ENCODE measurements at places on chromosomes 1 and 21.

DNA sequence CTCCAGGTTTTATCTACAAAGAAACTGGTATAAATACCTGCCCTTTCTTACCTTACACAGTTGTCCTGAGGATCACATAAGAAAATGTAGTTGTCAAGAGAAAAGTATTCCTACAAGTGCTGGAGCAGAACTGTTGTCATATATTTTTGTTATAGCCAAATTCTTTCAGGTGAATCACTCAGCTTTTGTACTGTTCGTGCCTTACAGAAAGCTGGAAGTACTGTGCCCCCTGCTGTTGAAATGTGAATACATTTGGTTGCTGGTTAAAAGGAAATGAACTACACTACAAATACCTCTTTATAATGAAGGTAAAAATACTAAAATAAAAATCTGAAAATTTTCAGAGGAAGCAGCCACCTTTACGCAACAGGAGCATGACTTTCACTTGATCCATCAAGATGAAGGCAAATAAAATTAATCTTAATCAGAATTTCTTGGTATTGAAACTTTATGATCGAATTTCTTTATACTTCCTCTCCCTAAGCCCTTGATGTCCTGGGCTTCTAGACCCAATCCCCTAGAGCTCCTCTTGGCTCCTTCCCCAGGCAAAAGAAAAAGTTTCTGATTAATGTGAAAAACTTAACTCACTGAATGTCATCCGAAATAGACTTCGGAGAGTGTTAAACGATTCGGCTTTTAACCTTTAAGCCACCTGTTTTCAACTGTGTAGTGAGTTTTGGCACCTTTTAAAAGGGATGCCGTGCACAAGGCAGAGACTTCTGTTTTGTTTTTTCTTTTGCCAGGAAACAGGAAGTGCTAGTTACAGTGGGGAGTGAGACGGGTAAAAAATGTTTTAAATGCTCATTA lies 12.5 kb downstream of the CHML start:
- peak; percentile 70 for DNase-seq

GRCh38 chr1:108712606-108713150 lies at the start of gene FNDC7:
Gene FNDC7, plus strand, starts transcription at chr1:108712908. Its CDS starts 26 bp downstream, at chr1:108712934.
- DNase-seq: no peak

GRCh38 chr1:226308166-226308722 lies 720 bp downstream of the LIN9 start:
- no peak for DNase-seq

GRCh38 chr1:221742555-221743415 lies 896 bp upstream of the DUSP10 start:
- DNase-seq: peak; percentile 84

GRCh38 chr1:24948079-24948827 lies 18.2 kb upstream of the RUNX3 start:
- DNase-seq: no peak

GRCh38 chr1:58884706-58885661 lies 101.1 kb upstream of the JUN start:
- DNase-seq: no peak

GRCh38 chr1:43058545-43059360 lies 100.1 kb upstream of the SLC2A1 start:
- DNase-seq: no peak

DNA sequence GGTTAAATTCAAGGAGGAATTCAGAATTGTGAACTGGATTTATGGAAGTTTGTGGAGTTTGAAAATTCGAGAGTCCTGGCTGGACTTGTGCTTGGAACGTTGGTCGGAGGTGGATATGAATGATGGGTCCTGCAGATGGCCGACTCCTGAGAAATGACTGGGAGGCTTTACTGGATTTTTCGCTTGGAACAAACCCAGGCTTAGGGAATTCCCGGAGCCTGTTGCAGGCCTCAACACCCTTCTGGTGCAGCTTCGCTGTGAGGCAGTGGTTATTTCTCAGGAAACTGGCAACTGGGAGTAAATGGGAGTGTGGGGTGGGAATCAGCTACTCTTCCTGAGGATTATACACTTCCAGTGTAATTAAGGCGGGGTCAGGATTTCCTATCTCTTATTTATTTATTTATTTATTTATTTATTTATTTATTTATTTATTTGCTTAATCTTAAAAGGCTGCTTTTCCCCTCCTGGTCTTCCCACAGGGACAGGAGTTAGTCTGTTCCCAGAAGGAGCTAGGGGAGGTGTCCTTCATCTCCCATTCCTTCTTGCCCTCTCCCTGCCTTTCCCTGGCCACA lies 21.1 kb downstream of the MAPKAPK2 start:
- no peak for DNase-seq

- no peak for DNase-seq
Measured at GRCh38 chr1:153942766-153943549, 3.6 kb downstream of the DENND4B start.

DNA sequence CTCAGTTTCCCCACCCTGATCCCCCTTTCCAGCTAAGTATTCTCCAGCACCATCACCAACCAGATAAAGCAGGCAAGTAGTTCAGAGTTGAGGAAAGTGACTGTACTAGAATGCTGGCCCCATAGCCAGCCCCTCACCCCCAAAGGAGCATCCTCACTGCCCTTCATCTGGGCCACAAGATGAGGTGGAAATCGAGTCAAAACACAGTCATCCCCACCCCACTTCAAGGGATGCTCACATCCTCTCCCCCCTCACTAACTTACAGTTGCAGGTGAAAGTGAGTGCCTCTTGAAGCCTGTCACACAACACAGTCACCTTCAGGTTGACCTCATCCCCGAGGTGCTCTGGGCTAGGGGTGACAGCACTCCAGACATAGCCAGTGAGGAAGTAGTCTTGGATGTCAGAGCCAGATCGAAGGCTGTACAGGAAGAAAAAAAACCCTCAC lies 30.4 kb downstream of the PIK3C2B start:
- peak; percentile 19 for DNase-seq

DNA sequence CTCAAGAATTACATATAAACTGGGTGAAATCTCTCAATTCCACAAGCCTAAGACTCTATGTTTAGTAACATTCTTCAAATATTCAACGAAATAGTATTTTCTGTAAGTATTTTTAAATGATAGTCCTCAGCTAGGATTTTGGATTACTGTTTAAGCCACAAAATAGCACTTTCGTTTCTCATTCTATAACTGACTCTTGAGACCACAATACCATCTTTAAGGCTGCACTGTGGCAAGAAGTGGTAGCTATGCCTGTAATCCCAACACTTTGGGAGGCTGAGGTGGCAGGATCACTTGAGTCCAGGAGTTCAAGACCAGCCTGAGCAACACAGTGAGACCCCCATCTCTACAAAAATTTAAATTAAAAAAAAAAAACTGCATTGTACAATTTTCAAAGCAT lies 126.7 kb downstream of the CDC42BPA start:
- DNase-seq: no peak

DNA sequence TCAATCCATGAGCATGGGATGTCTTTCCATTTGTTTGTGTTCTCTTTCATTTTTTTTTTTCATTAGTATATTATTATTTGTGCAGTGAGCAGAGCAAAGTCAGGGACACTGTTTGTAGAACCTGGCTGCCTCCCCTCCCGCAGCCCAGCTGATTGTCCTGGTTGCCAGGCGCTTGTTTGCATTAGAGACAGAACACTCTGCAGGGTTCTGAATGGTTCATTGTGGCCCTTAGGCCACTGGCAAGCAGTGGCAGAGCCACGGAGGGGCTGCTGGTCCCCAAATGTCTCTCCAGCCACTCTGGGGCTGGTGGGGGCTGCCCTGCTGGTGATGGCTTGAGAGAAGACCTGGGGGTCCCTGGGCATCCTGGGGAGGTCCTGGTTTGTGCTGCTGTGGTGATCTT lies 29.0 kb downstream of the ETS2 start:
- no peak for DNase-seq

GRCh38 chr1:77347646-77348045 lies 65.8 kb downstream of the AK5 start:
- DNase-seq: no peak

GRCh38 chr1:237166593-237167101 lies 124.7 kb downstream of the RYR2 start:
- no peak for DNase-seq

- no peak for DNase-seq
Measured at GRCh38 chr1:19511116-19511515, 25.8 kb upstream of the CAPZB start.

DNA sequence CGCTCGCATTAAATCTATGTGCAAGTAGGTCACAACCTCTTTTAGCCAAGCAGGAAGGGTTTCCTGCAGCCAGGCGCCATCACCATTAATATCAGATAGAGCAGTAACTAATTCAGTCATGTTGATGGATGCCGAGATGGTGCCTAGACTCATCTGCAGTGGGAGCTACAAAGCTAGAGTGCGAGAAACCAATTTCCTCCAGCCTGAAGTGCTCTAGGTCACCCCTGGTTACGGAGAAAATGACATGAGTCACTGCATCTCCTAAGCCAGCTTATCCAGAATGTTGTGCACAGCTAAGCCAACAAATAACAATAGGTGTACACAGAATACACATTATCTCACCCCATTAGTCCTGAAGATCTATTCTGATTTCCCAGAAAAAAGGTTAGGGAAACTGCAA lies 36.0 kb downstream of the OVAAL start:
- DNase-seq: no peak

DNA sequence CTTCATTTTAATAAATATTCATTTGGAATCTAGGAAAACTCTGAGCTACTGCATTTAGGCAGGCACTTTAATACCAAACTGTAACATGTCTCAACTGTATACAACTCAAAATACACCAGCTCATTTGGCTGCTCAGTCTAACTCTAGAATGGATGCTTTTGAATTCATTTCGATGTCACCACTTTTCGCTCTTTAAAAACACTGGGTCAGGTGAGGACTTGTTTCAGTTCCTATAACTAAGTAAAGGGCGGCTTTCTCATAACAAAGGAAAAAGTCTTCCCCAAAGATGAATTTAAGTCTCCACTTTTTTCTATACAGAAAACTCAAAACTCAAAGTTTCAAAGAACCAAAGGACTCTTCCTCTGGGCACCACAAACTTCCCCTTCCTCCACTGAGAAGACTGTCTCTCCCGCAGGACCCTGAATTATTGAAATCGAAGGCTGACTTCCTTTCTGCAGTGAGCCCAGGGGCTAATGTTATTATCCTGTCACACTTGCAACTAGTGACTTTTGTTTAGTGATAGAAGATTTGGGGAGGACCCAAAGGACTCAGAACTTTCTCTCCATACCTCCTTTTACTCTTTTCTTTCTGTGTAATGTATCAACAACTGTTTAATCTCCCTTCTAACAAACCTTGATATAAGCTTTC lies 9.7 kb upstream of the DHX9 start:
- no peak for DNase-seq

DNA sequence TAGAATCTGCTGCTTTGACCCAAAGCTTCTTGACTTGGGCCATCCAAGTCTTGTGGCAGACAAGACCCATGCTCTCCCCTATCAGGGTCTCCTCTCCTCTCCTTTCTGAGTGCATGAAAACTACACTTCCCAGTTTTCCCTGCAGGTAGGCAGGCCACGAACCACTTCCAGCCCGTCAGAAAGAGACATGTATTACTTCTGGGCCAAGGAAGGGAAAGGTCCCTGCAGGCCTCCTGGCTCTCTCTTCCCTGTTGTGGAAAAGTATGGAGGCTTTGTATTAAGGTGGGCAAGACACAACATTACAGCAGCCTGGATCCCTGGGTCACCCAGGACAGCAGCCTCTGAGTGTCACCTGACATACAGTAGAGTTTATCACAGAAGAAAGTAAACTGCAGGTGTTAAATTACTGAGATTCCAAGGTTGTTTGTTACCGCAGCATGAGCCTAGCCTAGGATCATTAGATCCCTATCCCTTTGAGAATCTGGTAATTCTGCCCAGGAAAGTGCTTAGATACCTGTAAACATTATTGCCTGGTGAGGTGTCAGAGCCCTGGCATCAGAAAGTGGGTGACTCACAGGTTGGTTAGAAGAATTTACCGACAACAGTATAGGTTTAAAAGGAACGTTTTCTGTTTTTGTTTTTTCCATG lies 717.3 kb downstream of the MATN1 start:
- DNase-seq: no peak

GRCh38 chr1:82346141-82346540 lies 545.4 kb downstream of the ADGRL2 start:
- DNase-seq: no peak

DNA sequence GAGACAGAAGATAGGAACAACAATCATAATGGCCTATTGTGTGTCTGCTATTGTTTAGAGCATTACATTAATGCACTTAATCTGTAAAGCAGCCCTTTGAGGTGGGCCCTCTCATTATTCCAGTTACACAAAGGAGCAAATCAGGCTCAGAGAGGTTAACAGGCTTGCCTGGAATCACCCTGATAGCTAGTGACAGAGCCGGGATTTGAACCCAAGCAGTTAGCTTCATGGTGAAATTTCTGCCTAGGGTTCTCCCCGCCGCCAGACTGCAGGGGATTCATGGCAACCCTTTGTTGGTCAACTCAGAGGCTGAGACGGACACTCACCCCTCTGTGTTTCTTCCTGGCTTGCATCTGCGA lies 7.1 kb downstream of the HEYL start:
- no peak for DNase-seq

DNA sequence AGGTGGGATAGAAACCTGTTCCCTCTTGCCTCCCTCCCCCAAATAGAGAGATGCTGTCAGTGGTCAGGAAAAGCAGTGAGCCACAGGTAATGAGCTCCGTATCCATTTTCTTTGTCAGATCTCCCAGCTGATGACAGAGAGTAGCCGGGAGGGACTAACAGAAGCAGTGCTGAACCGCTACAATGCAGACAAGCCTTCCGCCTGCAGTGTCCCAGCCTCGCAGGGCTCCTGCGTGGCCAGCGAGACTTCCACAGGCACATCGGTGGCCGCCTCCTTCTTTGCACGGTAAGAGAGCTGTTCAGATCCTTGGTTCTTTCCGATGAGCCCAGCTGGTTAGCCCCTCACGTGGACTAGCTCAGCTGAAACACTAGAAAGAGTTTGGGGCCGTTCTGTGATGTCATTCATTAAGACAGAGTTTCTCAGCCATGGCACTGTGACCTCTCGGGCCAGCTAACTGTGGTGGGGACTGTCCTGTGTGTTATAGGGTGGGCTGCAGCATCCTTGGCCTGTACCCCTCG lies 264.7 kb downstream of the KIF26B start:
- no peak for DNase-seq

GRCh38 chr1:210951279-210951678 lies 182.7 kb downstream of the KCNH1 start:
- DNase-seq: no peak

GRCh38 chr1:91916811-91917460 lies 31.0 kb upstream of the TGFBR3 start:
- DNase-seq: no peak

GRCh38 chr1:215198021-215198420 lies 115.5 kb downstream of the KCNK2 start:
- DNase-seq: no peak

- DNase-seq: no peak
Measured at GRCh38 chr1:90948301-90948700, 73.5 kb downstream of the ZNF644 start.

DNA sequence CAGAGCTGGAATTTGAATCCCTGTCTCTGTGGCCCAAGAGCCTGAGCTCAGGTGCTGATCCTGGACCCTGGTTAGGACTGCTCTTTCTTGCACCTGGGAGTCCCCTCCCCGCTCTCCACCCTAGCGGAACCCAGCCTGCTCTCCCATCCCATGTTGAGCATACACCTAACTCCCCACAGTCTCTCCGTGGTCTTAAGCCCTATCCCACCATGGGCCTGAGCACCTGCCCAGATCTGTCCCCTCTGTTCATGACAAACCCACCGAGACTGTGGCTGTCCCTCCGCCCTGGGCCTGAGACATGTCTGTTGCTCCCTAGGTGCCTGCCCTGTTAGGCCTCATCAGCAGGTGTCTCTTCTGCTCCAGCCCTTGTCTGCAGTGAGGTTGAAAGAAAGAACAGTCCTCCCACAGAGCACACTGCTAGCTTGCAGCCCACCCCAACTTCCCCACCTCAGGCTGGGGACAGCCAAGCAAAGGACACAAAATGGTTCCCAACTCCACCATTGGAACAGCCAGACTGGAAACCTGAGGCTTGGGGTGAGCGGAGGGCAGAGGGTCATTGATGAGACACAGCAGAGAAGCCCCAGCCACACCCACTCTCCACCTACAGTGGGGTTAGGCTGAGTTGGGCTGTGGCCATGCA lies 118.5 kb downstream of the MATN1 start:
- no peak for DNase-seq
